ENCODE measurements at places on chromosomes 7 and 10. TPM values are rescaled to one million over a fixed set of nuclear protein-coding genes. Genes with fewer than 3 reads are reported as not detected.

DNA sequence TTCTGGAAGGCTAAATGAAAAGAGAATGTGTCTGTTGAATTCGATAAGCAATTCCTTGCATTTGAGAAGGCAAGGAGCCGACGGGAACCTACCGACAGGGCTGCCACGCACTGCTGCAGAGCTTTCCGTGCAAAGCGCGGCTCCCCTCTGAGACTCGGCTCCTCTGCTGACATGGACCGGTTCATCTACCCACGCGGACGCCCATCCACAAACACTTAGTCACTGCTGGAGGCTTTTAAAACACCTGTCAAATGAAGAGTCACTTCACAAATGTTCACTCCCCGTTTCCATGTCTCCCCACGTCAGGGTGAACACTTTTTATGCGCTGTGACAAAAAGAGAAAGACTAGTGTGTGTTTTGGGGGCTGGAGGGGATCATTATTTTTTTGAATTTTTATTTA is 32.0 kb downstream of the AMZ1 start:
- no peak for DNase-seq

GRCh38 chr10:30431435-30431911 is 2.5 kb upstream of the MAP3K8 start:
- no peak for DNase-seq

MYO3A gene
- not detected for total RNA-seq

DNA sequence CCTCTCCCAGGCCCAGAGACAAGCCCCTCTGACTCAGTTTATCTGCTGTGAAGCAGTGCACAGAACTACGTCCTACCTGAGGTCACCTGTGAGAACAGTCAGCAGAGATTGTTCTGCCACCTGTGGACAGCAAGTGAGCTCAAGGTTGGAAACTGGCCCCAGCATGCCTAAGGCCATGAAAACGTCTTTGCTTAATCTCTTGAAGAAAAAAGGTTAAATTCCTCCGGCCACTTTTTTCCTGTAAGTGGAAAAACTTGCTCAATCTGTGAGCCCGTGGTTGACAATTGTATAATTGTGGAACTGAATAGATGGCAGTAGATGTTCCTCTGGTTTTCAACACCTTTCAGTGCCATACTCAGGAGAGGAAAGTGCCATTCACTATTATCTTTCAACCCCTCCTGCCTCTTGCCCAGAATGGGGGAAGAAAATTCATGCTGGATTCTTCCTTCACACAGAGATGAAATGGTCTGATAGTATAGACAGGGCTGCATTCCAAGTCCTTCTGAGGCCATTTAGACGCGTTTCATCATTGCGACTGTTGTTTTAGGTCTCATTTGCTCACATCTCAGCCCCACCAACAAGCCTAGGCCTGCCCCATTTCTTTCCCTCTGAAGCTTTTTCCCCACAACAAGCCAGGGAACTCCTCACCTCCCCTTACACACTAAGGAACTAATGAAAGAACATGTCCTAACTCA is 292.9 kb downstream of the FZD1 start:
- no peak for DNase-seq

KIAA1217 gene
- 0.69 TPM for total RNA-seq

DNA sequence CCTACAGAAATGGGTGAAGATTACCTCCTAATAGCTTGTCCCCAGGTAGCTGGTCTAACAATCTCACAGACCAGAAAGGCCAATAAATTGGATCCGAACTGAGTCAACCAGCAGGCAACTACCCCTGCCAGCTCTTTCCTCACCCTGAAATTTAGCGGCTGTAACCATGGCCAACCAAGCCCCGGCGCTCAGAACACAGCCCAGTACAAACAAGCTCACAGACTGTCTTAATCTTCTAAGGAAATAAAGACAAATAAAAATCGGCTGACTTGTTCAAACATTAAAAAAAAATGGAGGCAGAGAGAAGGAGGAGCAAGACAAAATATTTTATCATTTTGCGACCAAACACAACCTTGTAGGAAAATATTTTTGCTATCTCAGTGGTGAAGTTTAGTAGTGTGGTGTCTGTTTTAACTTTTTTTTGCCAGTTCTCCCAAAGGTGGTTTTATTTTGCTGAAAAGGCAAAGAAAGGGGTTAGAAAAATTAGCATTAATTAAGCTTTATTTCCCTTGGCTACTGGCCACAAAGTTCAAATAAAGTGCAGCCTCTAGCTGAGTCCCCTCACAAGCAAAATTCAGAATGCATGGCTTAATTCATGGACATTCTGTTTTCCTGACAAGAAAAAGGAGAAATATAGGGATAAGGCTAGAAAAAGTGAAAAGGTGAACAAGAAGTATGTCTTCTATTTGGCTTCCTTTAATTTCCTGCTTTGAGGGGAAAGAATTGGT is 313.0 kb upstream of the NPVF start:
- no peak for DNase-seq

DNA sequence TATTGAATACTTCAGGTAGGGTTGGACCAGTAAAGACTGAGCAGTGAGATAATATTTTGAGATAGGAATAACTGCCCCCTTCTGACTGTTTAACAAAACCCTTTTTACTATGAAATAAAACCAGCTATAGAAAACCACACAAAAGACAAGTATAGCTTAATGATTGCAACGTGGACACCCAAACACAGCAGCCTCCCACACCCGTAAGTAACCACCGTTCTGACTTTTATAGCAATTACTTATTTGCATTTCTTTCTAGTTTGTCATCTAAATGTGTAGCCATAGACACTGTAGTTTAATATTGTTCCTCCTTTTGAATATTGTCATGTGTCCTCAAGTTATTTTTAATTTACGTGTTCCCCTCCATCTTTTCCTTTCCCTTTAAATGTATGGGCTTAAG is 42.9 kb upstream of the SYPL1 start:
- DNase-seq = no peak

Data from CD4-positive, alpha-beta memory T cell (primary cell).